A549 treated with CpdA at 1 μM for 4 hours (cell line): ENCODE measurements at places on chromosomes 16 and 17. TPM values are rescaled to one million over a fixed set of nuclear protein-coding genes. Genes with fewer than 3 reads are reported as not detected.

SGSH gene
- 18.3 to 27.4 TPM (median 23.4 TPM) in 5 replicates for total RNA-seq

ALOX15 gene
- total RNA-seq = 0.11 to 0.30 TPM (median 0.28 TPM) in 3 of 5 replicates, not detected in the others

JPH3 gene
- total RNA-seq = 1.5 to 2.5 TPM (median 2.0 TPM) in 5 replicates

ZNF287 gene
- total RNA-seq = 10.9 to 16.7 TPM (median 13.4 TPM) in 5 replicates

PDILT gene
- not detected in 5 replicates for total RNA-seq

PSMD11 gene
- total RNA-seq = 178 to 271 TPM (median 190 TPM) in 5 replicates

RAPGEFL1 gene
- 2.3 to 3.3 TPM (median 2.6 TPM) in 5 replicates for total RNA-seq

PIPOX gene
- 0.13 to 0.20 TPM (median 0.16 TPM) in 3 of 5 replicates, not detected in the others for total RNA-seq

CHST6 gene
- total RNA-seq = 0.07 to 0.22 TPM (median 0.16 TPM) in 5 replicates

CRYBA1 gene
- total RNA-seq = not detected in 5 replicates

SCGB1C2 gene
- not detected in 5 replicates for total RNA-seq

GPS2 gene
- 91.6 to 105 TPM (median 99.8 TPM) in 5 replicates for total RNA-seq

ABCC3 gene
- total RNA-seq = 114 to 159 TPM (median 130 TPM) in 5 replicates

ZNF19 gene
- total RNA-seq = 1.2 to 3.0 TPM (median 2.0 TPM) in 5 replicates

DYNC1LI2 gene
- 42.7 to 59.9 TPM (median 51.9 TPM) in 5 replicates for total RNA-seq

SULT1A4 gene
- 32.7 to 44.2 TPM (median 38.5 TPM) in 5 replicates for total RNA-seq

NR1D1 gene
- total RNA-seq = 9.2 to 11.3 TPM (median 10.8 TPM) in 5 replicates

WNK4 gene
- 0.92 to 2.0 TPM (median 1.3 TPM) in 5 replicates for total RNA-seq
